ENCODE measurements at places on chromosomes 6 and 20.
A peak's percentile ranks its signal among the peaks of the same experiment; 100 is the strongest.

DNA sequence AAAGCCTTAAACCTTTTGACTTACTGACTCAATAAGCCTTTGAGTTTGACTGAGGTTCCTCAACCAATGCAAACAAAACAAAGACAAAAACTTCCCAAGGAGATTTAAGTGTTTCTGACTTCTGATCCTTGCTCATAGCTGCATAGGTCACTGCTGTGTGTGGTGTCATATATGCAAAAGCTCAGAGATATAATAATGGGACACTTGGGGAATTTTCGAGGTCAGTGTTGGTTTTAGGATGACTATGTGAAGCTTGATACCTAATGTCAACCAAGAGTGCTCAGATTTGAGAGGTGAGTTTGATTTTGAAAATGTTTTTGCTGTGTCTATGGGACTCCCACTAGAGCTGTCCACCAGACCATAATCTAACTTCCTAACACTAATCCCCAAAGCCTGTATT, 26.2 kb downstream of the ZKSCAN8 start:
- H3K27ac ChIP-seq, result peak overlapping the region; percentile 66
- no peak overlapping the region for H3K4me3 ChIP-seq
- H3K36me3 ChIP-seq, result no peaks in the 10 kb centered on the region

DNA sequence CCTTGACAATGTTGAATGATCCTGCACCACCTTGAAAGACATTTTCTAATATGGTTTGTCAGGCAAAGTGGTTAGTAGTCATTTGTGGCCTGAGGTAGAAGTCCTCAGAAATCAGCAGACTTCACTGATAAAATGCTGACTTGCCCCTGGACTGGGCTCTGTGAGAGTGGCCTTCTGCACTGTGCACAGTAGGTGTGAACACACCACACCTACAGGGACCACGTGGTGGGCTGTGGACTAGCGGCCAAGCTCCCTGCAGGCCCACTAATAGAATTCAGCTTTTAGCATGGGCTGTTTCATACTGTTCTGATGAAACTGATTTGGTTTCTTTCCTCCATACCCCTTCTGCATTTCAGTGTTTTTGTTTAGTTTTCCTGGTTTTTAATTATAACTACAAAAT, 7.3 kb downstream of the BPHL start:
- no peaks in the 10 kb centered on the region for H3K27me3 ChIP-seq
- H3K4me1 ChIP-seq, result no peaks in the 10 kb centered on the region
- no peak overlapping the region for H3K27ac ChIP-seq
- no peak overlapping the region for H3K4me3 ChIP-seq
- DNase-seq, result no peak
- peaks cover 3% of the 10 kb centered on the region for H3K36me3 ChIP-seq

- H3K27ac ChIP-seq, result no peak overlapping the region
- H3K4me1 ChIP-seq, result no peaks in the 10 kb centered on the region
- DNase-seq, result no peak
Measured at GRCh38 chr6:108640104-108640503, 79.4 kb downstream of the FOXO3 start.

DNA sequence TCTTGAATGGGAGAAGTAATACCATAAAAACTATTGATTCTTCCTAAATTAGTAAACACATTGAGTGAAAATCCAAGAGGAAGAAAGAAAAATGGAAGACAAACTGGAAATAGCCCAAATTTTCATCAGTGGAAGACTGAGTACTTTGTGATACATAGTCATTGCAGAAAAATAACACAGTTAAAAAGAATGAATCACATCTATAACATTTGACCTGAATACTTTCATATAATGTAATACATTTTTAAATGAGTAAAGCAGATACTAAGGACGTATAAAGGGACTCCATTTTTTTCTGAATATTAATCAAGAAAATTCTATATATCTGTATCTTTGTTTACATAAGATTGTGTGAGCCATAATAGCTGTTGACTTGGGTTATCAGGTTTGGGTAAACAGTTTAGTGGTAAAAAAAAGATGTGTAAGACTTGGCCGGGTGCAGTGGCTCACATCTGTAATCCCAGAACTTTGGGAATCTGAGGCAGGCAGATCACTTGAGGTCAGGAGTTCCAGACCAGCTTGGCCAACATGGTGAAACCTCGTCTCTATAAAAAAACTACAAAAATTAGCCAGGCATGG, 4.3 kb upstream of the SLC17A2 start:
- no peak overlapping the region for H3K27ac ChIP-seq
- no peak overlapping the region for H3K4me3 ChIP-seq
- DNase-seq, result no peak
- H3K27me3 ChIP-seq, result no peaks in the 10 kb centered on the region
- no peaks in the 10 kb centered on the region for H3K4me1 ChIP-seq
- H3K36me3 ChIP-seq, result no peaks in the 10 kb centered on the region

- no peaks in the 10 kb centered on the region for H3K4me1 ChIP-seq
- peaks cover 15% of the 10 kb centered on the region for H3K27me3 ChIP-seq
- H3K27ac ChIP-seq, result no peak overlapping the region
- no peak overlapping the region for H3K4me3 ChIP-seq
- DNase-seq, result no peak
- no peaks in the 10 kb centered on the region for H3K36me3 ChIP-seq
Measured at GRCh38 chr20:32062776-32063170, 10.7 kb downstream of the HCK start.

DNA sequence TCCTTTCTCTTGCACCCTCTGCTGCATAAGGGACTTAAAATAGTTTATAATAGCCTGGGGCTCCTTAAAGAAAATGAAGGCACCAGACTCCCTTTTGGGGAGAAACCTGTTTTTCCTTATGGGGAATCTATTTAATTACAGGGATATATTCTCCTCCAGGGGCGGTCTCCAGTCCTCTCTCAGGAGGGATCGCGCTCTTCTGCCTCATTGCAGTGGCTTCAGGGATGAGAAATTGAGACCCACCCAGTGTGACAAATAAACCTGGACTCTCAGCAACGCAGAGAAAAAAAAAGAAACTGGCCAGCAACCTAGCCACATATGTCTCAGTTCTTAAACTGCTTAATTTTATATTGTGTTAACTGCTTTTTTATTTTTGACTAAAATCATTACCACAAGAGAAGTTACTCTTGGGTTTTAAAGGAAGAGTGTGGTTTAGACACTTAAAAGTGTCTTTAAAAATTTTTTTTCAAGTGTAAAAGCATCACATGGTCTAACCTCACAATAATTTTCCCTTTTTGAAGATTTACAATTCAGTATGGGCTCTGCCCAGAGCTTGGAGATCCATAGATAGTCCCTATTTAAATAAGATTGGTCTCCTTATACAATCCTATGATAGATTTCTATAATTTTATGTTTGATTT, 11.7 kb upstream of the GOPC start:
- peaks cover 7% of the 10 kb centered on the region for H3K4me1 ChIP-seq
- H3K4me3 ChIP-seq, result no peak overlapping the region
- H3K27me3 ChIP-seq, result no peaks in the 10 kb centered on the region
- peak; percentile 50 for DNase-seq
- H3K27ac ChIP-seq, result peak overlapping the region; percentile 21
